ENCODE measurements at places on chromosomes 6 and 20.

GRCh38 chr20:64131406-64131805 is 24.0 kb upstream of the NPBWR2 start:
- DNase-seq = no peak

- no peak for DNase-seq
Measured at GRCh38 chr6:90247262-90247661, 49.4 kb downstream of the BACH2 start.

DNA sequence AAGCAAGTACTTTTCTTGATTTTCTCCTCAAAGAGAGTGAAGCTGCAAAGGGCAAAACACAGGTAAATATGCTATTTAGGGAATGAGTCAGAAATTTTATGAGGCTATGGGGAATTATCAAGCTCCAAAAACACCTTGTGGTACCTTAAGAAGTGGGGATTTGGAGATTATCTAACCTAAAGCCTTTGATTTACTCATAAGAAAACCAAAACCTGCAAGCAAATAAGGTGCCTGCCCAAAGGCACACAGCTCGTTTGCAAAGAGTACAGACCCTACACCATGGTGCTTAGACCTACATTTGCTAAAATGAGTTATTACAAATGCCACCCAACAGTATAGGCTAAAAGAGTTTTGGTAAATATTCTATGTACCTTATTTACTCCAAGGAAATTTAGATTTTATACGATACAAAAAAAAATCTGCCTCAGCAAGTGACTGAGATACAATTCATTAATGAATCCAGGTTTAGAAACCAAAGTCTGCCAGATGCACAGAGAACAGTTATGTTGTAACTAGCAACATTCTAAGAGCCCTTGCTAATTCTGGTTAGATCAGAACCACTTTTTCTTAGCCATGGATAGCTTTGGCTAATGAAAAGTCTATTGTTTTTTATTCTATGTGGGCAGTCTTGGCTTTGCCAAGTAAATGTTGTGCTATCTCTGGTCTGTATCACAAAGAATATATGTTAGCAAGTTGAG is 101.5 kb downstream of the KHDC1L start:
- no peak for DNase-seq

- DNase-seq = no peak
Measured at GRCh38 chr6:38216451-38216850, 396.9 kb downstream of the ZFAND3 start.

- no peak for DNase-seq
Measured at GRCh38 chr20:56828402-56828801, 199.3 kb downstream of the TFAP2C start.
